ENCODE measurements at places on chromosomes 7 and 10.

DNA sequence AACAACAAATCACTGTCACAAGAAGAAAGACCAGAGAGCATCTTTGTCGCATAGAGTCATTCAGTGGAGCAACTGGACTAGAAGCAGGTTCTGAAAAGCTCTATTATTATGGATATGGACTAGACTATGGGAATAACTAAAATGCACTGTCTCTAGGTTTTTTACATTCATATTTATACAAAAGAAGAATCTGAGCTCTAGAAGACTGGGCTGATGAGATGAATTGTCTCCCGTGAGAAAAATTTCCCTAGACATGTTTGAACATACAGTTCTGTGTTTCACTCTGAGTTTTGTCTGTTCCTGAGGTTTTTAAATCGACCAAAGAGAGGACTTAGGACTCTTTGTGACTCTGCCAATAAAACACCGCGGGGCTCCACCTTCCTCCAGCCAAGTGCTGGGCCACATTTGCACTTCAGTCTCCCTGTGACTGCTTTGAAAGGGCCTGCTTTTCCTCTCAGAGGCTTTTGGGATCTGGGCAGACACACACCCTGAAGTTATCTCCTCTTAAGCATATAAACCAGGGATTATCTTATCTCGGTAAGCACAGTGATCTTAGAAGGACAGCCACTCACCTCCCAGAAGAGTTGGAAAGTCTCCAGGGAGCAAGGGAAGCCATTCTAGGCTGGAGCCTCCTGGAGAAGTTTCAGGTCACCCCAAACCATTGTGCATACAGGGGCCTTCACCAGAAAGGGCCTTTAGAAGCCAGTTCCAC is 101.0 kb upstream of the JCAD start:
- DNase-seq = no peak

- peak; percentile 34 for DNase-seq
These were observed 36.0 kb upstream of the KCNIP2 start for GRCh38 chr10:101879456-101880231.

- DNase-seq = no peak
These were observed 58.4 kb upstream of the ETV1 start for GRCh38 chr7:14047709-14048399.

DNA sequence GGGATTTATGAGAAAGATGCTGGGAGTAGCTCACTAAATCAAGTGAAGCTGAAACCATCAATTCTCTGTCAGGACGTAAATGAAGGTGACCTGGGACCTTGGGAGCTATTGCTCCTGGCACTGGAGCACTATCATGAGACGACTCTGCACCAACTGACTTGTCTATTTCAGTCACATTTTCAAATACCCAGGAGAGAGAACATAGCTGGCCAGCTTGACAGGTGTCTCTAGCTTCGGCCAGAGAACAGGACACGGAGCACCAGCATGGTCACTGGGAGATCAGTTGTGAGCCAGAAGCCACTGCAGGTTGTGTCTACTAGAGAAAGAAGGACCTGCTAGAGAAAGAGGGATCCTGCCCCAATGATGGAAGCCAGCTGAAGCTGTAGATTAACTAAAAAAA is 17.4 kb upstream of the ATOH7 start:
- no peak for DNase-seq

DNA sequence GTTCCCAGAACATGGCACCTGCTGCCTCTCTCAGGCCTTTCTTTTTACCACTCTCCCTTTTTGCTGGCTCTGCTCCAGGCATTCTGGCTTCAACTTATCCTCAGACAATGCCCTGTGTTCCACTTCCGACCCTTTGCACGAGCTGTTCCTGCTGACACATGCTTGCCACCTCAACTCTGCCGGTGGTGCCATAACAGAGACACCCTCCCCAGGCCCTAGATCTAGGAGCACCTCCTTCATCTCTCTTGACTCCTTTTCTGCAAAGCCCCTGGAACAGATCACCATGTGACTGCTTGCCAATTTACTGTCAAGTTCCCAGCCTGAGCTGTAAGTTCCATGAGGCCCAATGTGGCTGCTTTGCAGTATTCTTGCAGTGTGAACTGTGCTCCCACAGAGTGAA is 256.0 kb upstream of the MKI67 start:
- no peak for DNase-seq

- no peak for DNase-seq
These were observed 57.1 kb downstream of the DMBT1 start for GRCh38 chr10:122617476-122618270.

- DNase-seq = no peak
These were observed 412.2 kb upstream of the SORCS1 start for GRCh38 chr10:107576746-107577145.

GRCh38 chr7:95199779-95200558 is 124.4 kb downstream of the PON1 start:
- no peak for DNase-seq

- DNase-seq = peak; percentile 23
These were observed 178.5 kb downstream of the NRP1 start for GRCh38 chr10:33155720-33156638.

DNA sequence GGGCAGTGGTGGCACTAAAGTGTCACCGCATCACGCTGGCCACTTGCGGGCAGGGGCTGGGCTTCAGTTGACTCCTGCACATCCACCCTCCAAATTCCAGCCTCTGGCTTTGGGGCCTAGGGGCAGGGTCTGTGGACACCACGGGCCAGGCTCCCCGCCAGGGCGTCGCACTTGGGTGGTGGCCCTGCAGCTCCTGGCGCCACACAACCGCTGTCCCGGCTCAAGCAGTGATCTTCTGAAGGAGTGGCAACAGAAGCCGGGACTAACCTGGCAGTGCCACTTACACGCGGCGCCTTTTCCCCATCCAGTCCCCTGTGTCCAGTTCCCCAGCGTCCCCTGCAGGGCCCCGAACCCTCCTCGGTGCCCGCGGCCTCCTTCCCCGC is 134.3 kb upstream of the ZNF92 start:
- DNase-seq = no peak

- no peak for DNase-seq
These were observed 8.5 kb upstream of the PRSS1 start for GRCh38 chr7:142740786-142741185.

- DNase-seq = no peak
These were observed 123.3 kb downstream of the TRRAP start for GRCh38 chr7:99001482-99002147.

DNA sequence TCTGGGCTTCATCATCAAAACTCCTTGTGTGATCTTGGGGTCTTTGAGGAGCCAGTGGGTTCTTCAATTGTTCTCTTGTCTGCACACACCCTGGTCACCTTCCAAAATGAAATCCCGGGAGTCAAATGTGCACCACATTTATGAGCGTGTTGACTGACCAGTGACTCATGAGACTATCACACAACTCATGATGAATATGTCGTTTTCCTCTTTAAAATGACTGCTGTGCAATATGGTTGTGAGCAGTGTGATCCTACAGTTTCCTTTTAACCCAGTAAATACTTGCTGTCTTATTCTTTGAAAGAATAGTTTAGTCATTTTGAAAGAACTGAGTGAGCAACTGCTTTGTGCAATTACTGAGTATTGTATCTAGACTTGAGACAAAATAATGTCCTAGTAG is 149.2 kb downstream of the DYNC1I1 start:
- no peak for DNase-seq

DNA sequence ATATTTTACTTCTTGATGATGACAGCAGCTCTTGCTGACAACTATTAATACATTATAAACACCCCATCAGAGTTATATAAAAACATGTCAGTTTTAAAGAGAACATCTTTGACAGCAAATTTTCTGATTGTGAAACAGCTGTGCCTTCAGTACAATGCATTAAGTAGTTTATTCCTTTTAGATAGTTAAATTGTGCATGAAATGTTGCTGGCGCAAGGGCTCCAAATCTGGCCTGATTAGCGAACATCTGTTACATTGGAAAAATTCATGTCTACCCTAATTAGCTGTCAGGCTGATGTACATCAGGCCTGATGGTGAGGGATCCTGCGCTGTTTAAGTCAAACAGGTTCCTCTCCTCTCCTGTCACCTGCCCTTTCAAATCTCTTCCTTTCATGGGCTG is 171.9 kb upstream of the SP8 start:
- no peak for DNase-seq

DNA sequence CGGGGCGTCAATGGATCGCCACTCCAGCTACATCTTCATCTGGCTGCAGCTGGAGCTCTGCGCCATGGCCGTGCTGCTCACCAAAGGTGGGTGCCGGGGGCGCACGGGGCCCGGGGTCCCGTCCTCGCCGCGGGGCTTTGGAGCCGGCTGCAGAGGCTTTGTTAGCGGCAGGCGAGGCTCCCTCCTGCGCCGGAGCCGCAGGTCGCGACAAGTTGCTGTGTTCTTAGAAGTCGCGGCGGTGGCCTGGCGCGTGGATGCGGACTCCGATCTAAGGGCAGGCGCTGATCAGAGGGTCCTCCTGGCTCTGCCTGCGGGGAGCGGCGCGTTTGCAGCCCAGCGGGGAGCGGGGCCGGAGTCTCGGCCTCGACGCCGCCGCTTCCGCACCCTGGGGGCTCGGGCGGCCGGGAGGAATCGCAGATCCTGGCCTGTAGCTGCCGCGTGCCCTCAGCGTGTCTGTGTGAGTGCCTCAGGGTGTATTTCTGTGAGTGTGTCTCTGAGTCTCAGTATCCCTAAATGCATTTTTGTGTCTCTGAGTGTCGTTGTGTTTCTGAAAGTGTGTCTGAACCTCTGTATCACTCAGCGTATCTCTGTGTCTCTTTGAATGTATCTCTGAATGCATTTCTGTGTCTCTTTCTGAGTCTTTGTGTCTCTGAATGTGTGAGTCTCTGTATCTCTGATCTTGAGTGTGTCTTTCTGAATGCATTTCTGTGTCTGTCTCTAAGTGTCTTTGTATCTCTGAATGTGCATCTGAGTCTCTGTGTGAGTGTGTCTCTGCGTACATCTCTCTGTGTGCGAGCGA is 766 bp downstream of the BAMBI start:
- DNase-seq = no peak

GRCh38 chr10:130020651-130021382 is 56.7 kb upstream of the EBF3 start:
- DNase-seq = no peak

GRCh38 chr7:99920149-99920548 is 819 bp upstream of the TRIM4 start:
- no peak for DNase-seq

GRCh38 chr10:123573236-123574108 is 92.7 kb upstream of the GPR26 start:
- DNase-seq = no peak

- no peak for DNase-seq
These were observed 46.6 kb downstream of the PWWP2B start for GRCh38 chr10:132443605-132443982.

GRCh38 chr7:123581162-123581459 is 20.5 kb upstream of the ASB15 start:
- DNase-seq = no peak

DNA sequence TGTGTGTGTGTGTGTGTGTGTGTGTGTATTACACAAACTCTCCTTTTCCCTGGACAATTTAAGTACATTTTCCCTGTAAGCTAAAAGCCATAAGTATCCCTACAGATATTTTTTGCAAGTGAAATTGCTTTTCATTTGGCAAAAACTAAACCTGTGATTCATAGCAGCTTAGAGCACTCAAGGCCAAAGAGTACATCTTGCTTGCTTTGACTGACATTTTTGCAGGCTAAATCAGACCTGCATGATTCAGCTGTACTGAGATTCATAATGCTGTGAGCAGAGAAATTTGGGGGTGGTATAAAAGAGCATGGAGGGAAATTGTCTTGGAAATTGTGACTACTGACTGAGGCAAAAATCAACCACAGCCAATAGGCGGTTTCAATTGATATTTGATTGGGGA is 500.4 kb downstream of the GFRA1 start:
- DNase-seq = peak; percentile 54

- no peak for DNase-seq
These were observed 111.3 kb downstream of the FRMD4A start for GRCh38 chr10:14219411-14219810.

DNA sequence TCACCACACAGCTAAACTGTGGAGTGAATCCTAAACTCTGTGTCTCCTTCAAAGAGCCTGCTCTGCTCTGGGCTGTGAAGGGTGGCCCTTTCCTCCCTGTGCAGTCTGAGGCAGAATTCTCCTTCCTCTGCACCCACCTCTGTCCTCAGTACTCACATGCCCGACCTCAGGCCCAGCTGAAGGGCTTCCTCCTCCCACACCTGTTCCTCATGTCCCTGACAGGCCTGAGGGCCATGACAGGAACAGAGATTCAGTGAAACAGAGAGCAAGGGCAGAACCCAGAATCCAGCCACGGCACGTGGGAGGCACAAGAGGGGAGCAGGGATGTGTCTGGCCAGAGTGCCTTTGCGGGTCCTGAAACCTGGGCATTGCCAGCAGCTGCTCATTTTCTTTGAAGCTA is 13.9 kb downstream of the CREB3L2 start:
- no peak for DNase-seq

GRCh38 chr7:18515067-18515466 is 19.5 kb downstream of the HDAC9 start:
- DNase-seq = no peak

GRCh38 chr10:12243864-12244620 is 48.1 kb downstream of the CDC123 start:
- no peak for DNase-seq

GRCh38 chr7:107816011-107816566 is 13.1 kb upstream of the SLC26A3 start:
- no peak for DNase-seq

GRCh38 chr10:30467651-30468338 is 33.8 kb downstream of the MAP3K8 start:
- no peak for DNase-seq

GRCh38 chr7:100080907-100081534 is 502 bp downstream of the ZNF3 start:
- DNase-seq = no peak

DNA sequence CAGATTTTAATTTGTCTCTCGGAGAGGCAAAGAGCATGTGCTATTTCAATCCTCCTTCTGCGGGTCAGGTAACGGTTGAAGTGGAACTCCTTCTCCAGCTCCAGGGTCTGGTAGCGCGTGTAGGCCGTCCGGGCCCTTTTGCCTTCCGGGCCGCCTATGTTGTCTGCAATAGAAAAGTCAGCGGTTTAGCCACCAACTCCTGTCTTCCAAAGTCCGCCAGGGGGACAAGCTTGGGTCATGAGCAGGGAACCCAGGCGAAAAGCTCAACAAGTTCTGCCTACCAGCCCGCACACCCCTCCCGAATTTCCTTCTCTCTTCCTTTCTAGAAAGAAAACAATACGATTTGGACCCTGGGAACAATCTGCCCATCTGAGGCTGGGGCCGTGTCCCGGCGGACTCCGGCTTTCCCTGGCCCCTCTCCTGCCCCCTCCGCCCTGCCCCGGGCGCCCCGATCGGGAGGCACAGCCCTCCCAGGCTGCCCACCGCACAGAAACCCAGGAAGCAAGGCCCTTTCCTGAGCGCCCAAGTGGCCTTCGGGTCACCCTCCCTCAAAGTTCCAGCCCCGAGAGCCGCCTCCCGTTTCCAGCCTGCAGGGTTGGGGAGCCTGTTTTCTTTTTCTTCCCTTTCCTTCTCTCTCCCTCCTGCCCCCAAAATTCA is 1.4 kb downstream of the HOXA5 start:
- no peak for DNase-seq

- DNase-seq = no peak
These were observed 39.8 kb downstream of the GBF1 start for GRCh38 chr10:102285133-102285532.

DNA sequence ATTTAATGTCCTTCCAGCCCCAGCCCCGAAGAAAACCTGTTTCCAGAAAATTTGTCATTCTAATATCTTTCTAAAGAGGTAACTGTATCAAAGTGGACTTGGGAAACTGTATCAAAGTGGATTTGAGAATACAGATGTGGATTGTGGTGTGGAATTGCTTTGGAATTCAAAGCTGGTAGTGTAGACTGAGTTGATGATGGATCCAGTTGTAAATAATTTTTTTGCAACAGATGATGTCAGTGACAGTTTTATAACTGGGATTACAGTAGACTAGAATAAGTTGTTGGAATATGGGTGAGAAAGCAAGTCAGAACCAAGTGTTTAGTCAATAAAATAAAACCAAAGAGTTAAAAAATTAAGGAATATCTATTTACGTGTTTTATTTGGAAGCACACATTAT is 202.1 kb downstream of the LRMDA start:
- no peak for DNase-seq

All from HS-27A (cell line).